ENCODE measurements at places on chromosomes 3 and 15.

- no peak for DNase-seq
Observed at GRCh38 chr15:66842710-66843441, 140.8 kb downstream of the SMAD6 start.

DNA sequence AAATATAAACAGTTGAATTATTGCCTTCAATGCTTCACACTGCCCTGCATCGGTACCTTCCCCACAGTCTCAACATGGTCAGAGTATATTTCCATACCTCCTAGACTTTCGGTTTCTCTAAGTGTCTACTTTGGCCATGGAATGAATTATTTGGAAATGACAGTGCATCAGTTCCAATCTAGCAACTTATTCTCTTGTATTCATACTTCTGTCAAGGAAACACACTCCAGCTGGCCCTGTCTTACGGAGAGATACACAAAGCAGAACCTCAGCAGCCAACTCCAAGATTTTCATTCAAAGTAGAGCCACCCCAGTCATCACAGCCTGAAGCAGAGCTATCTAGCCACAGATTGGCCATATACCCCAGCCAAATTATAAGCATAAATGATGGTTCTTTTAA, 518.4 kb upstream of the UBE2E2 start:
- DNase-seq, result no peak

- DNase-seq, result no peak
Observed at GRCh38 chr3:162670181-162670580, 1173.6 kb downstream of the OTOL1 start.

DNA sequence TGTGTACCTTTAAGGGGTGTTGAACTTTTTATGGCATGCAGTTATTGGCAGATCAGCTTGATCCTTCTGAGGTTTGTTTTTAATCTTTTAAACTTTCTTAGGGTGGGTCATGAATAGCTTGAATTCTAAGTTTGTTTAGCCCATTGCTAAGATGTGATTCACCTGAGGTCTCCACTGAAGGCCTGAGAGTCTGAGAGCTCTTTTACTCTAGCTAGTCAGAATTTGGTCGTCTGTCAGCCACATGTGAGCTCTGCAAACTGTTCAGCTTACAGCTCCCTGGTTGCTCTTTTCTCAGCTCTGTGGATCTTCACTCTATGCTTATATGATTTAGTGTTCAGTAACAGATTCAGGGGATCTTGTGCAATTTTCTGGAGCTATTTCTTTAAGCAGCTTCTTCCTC, 161.3 kb downstream of the ABHD5 start:
- DNase-seq, result no peak

GRCh38 chr3:115663414-115663813, 40.1 kb downstream of the GAP43 start:
- no peak for DNase-seq

GRCh38 chr3:119015942-119016341, 18.7 kb downstream of the IGSF11 start:
- DNase-seq, result no peak

DNA sequence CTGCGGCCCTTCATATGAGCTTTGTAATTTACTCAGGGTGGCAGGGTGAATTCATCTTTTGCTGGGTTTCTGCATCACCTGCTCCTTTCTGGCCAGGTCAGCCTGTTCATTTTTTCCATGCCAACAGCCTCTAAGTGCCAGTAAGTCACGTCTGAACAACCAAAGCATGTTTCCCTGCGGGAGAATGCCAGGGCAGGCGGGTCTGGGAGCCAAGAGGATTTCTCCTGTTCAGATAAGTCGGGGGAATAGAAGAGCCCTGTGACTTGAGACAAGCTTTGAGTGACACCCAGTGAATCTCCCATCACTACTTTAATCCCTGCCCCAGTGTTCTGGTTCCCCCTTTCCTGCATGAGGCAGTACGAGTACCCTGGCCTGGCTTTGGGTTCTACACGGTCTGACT, 153.1 kb downstream of the PGPEP1L start:
- DNase-seq, result no peak

DNA sequence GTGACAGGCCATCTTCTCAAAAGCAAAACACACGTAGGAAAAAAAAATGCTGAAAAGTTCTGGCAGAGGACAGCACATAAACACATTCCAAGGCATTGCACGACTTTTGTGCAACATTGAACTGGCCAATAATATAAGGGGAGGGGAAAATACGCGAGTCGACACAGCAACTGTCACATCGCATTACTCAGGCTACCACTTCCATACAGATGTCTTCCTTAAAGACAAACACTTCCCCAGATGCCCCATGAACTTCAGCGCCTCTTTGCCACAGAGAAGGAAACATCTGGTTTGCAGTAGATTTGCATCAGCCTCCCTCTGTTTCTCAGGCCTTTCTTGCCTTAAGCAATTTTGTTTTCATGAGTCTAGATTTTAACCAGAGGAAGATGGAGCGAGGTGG, 144.4 kb upstream of the IGF1R start:
- no peak for DNase-seq

GRCh38 chr3:170078620-170079281, 41.0 kb downstream of the GPR160 start:
- no peak for DNase-seq

- DNase-seq, result no peak
Observed at GRCh38 chr15:82958638-82959037, 6.1 kb upstream of the HOMER2 start.

- DNase-seq, result no peak
Observed at GRCh38 chr3:184874709-184875644, 63.0 kb downstream of the VPS8 start.

DNA sequence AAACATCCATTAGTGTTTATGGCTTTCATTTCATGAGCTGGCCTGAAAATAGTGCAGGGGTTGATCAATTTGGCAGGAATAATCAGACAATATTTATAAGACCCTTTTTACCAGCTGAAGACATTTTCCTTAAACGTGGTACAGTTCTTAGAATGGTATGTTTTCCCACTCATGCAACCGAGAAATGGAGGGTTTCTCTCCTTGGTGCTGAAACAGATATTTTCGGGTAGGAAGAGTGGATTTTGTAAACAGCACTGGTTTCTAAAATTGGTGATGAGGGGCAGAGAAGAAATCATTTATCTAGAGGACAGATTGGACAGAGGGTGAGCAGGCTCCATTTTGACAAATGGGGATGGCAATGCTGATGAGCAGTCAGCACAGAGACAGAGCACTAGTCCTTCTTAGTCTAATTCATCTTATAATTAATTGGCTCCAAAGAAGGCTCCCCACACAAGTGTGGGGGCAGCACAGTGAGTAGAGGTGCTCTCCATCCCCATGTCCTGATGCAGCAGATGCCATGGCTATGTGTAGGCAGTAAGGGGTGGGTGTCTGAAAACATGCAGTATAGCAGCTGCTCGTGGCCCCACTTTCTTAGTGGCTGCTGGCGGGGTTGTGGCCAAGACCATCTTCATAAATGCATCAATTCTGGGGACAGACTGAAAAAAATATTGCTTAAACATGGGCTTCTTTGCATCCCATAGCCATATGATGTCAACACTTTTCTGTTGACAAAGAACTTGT, 18.1 kb upstream of the SLC7A14 start:
- DNase-seq, result no peak

- no peak for DNase-seq
Observed at GRCh38 chr15:75131269-75131643, 70.4 kb upstream of the C15orf39 start.

DNA sequence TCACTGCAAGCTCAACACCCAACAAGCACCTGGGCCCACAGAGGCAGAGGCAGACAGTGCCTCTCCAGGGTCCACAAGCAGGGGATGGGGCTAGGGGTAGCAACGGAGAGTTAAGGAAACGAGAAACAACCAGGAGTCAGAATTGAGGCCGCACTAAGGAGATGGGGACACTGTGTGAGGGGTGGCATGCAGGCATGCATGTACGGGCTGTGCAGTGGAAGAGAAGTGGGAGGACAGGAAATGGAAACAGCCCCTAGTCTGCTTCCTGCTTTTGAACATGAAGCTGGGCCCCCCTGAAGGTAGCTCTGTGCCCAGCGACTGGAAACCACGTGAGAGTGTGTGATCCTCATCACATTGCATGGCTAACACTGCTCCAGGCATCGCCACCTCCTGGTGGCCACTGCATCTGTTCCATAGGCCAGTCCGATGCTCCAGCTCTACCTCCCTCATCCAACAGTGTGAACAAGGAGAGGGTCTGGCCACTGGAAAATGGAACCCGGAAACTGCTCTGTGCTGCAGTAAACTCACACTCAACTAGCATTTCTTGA, 44.0 kb downstream of the XXYLT1 start:
- no peak for DNase-seq

DNA sequence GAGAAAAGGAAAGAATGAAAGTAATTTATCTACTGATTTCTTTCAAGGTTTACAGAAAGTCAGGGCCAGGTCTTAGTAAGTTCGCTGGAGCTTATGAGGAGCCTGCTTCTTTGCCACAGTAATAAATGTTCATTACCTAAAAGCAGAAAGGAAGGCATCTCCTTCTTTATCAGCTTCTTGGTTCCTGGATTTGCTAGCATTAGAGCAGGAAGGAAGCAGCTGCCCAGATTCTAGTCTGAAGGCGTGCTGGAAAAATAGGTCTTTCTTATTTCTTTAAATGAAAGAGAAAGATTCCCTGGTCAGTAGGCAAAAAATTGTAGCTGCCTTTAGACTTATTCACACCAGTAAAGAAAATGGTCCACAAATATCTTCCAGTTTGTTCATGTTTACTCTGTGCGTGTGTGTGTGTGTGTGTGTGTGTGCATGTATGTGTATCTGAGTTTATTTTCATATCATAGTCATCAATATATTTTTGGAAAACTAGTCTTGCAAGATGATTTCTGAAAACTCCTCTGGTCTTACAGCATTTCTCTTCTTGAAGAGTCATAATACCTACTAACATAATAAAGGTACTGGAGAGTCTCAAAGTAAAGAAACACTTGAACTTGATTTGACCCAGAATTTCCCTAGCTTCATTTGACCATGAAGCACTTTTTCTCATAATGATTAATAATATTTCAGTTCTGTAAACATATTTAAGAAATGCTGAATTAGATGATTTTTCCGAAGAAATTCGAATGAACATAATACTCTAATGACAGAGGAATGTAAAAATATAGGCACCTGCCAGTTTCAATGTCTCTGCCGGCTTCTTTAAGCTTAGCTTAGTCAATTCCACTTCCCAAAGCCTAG, 255.3 kb upstream of the ZPLD1 start:
- no peak for DNase-seq

DNA sequence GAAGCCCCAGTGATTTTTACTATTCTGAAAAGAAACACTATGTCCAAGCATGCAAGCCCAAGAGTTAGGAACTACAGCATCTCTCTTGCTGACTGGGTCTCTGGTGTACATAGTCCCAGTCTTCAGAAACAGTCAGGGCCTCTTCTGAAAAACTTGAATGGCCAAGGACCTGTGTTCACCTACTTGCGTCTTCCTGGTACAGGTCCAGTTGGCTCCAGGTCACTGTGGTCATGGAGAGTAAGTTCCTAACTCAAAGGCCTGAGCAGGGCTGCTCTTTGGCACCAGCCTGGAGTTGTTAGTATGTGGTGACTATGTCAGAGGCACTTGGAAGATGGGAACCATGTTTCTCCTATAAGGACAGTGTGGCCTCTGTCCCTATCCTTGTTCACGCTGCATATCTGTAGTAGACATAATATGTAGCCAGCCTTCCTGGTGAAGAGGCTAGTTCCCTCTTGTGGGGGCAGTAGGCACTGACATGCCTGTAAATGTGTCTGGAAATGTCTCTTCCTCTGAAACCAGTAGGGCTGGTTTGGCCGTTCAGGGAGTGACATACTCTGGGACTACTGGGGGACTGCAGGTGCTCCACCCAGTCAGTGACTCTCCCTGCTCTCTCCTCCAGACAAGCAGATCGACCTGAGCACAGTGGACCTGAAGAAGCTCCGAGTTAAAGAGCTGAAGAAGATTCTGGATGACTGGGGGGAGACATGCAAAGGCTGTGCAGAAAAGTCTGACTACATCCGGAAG, 2.6 kb upstream of the RBM15B start:
- DNase-seq, result no peak

GRCh38 chr3:81859524-81859923, 98.1 kb upstream of the GBE1 start:
- DNase-seq, result no peak

DNA sequence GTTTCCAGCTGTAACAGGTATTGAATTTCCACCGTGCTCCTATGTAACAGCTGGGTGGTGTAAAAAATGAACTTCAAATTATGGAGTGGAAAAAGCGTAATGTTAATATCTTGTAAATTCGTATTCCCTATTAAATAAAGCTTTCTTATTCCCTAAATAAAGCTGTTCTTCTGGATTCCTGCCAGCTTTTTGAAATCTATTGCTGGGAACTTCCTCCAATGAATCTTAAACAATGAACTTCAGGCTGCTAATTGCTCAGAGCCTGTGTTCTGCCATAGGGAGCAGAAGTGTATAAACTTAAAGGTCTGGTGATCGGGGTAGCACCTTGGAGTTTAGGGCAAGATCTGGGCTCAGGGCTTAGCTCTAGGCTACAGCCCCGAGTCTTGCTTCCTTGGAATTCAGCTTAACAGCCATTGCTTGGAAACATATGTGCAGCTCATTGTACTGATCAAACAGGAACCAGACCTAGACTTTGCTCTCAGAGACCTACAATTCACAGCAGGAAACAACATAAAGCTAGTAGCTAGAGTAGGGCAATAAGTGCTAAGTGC, 1.4 kb downstream of the ARL14 start:
- DNase-seq, result no peak

- no peak for DNase-seq
Observed at GRCh38 chr15:94417501-94418293, 186.3 kb downstream of the MCTP2 start.

- DNase-seq, result no peak
Observed at GRCh38 chr3:24294150-24294549, 200.5 kb downstream of the THRB start.

DNA sequence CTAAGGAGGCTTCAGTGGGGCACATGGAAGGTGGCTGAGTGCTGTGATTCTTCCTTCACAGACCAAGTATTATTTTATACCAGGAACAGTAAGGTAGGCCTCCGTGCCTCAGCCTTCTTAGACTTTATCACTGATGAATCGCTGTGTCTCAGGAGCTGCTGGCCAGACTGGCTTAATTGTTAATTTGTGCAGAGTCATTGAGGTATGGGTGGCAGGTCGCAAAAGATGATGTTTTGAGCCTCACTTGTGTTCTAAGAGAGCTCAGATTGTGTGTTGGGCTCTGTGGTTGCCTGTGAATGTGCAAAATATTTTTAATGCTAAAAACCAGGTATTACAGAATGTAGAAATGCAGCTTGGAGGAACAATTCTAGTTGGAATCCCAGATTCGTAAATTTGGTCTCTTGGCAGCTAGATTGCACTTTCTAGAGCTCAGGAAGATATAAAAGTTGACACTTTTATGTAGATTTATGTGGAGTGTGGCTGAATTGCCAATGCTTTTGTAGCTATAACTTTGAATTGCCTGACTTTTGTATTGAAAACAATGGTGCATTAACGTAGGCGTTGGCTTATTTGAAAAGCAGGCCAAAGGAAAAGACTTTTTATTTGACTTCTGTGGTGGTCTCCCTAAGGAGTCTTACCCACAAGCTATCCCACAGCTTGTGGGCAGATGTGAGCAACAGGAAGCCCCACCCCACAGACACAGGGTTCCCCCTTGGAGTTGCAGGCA, 53.4 kb downstream of the LARS2 start:
- no peak for DNase-seq

- DNase-seq, result no peak
Observed at GRCh38 chr15:99059010-99059981, 45.6 kb upstream of the SYNM start.

GRCh38 chr15:97598353-97598798, 362.1 kb upstream of the ARRDC4 start:
- no peak for DNase-seq

- DNase-seq, result no peak
Observed at GRCh38 chr3:108130236-108130635, 39.4 kb upstream of the CD47 start.

GRCh38 chr3:115160295-115160694, 13.2 kb upstream of the ZBTB20 start:
- DNase-seq, result no peak

- no peak for DNase-seq
Observed at GRCh38 chr3:36373666-36374065, 6.6 kb upstream of the STAC start.

Data from stimulated activated CD4-positive, alpha-beta T cell treated with anti-CD3 and anti-CD28 coated beads, Interleukin-1b, Interleukin-23, amount 100 ng/mL, for 1 hour (primary cell).